Thyroid gland (tissue), 4 donors: ENCODE measurements at places on chromosomes 3 and 15. TPM values are rescaled to one million over a fixed set of nuclear protein-coding genes. Genes with fewer than 3 reads are reported as not detected.

DNA sequence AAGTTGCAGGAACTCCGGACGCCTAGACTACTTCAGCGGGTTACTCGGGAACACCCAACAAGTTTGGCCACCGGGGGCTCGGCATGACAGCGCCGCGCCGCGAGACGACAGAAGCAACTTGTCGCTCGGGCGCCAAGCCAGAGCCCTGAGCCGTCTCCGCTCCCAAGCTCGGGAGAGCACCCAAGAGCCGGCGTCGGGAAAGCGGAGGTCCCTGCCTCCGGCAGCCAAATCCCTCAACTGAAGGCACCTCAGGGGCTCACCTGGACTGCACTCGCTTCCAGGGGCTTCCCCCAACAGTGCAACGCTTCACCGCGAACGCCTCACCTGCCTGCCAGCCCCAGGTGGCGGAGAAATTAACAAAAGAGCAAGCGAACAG is 640 bp downstream of the MB21D2 start:
- DNase-seq, result peak; percentile 87

DNA sequence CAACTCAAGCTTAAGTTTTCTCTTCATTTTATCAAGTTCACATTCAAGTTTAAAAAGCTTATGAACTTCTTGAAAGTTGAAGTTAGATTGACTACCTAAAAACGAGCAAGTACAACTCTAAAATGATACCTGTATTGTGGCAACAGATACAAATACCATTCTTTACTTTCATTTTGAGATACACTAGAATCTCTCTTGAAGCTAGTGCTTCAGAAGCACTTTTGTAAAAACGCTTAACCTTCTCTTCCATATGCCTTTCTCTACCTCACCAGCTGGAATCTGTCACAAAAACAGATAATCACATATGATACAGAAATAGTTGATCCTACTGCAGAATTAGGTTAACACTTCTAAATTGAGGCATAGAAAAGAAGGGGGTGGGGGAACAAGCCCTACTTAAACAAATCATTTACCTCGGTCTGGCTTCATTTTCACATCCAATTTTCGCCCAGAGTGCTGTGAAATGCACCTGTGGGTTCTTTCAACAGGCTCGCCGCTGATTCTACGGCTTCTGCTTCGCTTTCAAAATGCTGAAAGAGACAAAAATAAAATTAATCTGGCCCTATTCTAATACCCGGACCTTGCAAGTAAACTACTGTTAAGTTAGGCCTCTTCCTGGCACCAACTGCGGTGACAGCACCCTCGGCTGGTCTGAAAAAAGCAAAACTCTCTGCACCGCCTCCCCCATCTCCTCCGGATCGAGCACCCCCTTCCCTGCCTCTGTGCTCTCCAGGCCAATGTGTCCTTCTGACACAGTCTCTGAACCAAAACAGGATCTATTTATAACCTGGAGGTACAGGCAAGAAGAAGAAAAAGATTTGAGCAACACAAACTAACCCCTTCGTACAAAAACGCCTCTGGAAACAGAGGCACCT is 1.4 kb downstream of the ATOSA start:
- DNase-seq, result peak; percentile 83

GRCh38 chr3:170903123-170903522 is 5.3 kb downstream of the EIF5A2 start:
- DNase-seq, result no peak

The TMIE gene
- total RNA-seq, result 0.83 TPM

The COPS2 gene
- 68.4 TPM for total RNA-seq
